ENCODE measurements at places on chromosomes 4 and X.

GRCh38 chr4:181323061-181323460 lies 920.1 kb upstream of the TENM3 start:
- DNase-seq = no peak

GRCh38 chr4:137212601-137213000 lies 319.7 kb downstream of the PCDH18 start:
- no peak for DNase-seq

- DNase-seq = no peak
Measured at GRCh38 chr4:38914854-38915253, 47.2 kb downstream of the FAM114A1 start.

- DNase-seq = no peak
Measured at GRCh38 chr4:81214881-81215868, at the start of gene PRKG2. Gene PRKG2, minus strand, starts transcription at chr4:81215222. Its CDS starts 10,175 bp downstream, at chr4:81205047.

DNA sequence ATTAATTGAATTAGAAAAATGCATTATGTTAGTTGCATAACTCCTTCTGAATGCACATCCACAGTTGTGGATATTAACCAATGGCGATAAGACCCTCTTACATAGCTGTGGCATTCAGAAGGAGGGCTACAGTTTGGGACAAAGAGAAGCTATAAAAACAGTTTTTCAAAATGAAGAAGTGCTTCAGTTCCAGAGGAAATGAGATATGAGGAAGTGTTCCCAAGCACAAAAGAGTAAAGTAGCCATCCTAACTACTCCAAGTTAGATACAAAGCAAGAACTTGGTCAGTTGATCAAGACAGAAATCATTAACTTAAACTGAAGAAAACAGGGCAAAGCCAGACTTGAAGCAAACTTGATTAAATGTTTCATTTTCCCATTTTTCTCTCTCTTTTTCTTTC lies 17.2 kb upstream of the ADGRL3 start:
- DNase-seq = no peak

- no peak for DNase-seq
Measured at GRCh38 chr4:90769251-90769650, 642.1 kb downstream of the CCSER1 start.

DNA sequence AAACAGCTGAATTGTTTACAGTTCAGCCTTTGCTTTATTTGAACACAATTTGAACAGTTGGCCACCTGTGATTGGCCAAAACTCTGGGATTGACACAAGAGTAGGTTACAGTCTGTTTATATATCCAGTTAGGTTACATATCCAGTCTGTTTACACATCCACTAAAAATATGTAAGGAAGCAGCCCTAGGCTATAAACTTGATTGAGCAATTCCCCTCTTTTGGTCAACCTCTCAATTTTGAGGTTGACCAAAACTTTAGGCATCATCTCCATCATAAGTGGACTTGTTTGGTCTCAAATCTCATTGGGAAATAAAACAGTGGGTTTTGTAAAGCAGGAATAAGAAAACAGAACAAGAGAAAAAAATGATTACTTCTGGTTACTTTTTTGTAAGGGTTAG lies 190.8 kb downstream of the SPATA18 start:
- DNase-seq = no peak

- no peak for DNase-seq
Measured at GRCh38 chr4:94216394-94216793, 8.7 kb downstream of the SMARCAD1 start.

GRCh38 chr4:109967798-109968520 lies 55.3 kb downstream of the EGF start:
- DNase-seq = no peak

DNA sequence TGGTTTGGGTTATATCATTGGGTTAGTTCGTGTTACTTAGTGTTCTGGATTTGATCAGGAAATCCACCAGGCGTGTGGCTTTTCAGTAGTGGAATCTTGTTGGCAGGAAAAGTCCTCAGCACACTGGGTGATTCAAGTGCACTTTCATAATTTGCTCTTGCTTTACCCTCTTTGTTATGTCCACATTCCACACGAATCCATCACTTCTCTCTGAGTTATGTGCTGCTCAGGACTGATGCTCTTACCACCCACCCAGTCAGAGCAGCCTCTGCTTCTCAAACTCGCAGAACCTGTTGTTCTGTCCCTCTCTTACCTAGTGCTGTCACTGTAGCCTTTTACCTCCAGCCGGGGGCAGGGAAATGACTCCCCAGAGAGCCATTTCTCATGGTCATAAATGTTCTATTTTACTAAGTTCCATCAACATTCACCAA lies 37.2 kb upstream of the SCRG1 start:
- no peak for DNase-seq

DNA sequence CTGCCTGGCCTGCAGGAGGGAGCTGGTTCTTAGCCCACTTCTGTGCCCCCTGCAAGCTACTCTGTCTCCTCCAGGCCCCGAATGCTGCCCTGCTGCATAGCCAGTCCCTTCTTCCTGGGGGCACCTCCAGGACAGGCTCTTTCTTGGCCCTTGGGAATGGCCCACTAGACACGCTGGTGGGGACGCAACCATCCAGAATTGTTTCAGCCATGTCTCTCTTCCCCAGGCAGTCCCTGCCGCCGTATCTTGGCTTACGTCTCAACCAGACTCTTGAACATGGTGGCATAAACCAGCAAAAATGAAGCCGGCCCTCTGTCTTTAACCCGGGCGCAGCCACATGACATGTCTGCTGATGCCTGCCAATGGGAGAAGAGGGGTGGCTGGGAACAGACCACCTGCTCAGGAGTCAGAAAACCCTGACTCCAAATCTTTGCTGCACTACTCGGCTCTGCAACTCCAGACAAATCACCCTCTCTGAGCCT lies 9.0 kb downstream of the LRPAP1 start:
- no peak for DNase-seq

DNA sequence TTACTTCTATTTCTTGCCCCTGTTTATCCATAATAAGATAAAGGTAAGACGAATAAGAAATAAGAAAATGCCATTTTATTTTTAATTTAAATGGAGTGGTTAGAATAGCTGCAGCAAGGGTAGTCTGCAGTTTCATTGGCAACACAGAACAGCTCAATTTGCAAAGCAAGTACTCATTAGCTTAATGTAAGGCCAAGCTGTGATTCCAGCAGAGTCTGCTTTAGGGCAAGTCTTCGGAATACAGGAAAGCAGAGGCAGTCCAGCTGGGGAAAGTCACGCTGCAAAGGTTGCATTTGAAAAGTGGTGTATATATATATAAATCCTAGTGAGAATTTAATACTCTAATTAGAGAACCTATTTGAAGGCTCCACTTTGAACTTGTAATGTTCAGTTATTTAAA lies 59.0 kb downstream of the ANXA10 start:
- no peak for DNase-seq

DNA sequence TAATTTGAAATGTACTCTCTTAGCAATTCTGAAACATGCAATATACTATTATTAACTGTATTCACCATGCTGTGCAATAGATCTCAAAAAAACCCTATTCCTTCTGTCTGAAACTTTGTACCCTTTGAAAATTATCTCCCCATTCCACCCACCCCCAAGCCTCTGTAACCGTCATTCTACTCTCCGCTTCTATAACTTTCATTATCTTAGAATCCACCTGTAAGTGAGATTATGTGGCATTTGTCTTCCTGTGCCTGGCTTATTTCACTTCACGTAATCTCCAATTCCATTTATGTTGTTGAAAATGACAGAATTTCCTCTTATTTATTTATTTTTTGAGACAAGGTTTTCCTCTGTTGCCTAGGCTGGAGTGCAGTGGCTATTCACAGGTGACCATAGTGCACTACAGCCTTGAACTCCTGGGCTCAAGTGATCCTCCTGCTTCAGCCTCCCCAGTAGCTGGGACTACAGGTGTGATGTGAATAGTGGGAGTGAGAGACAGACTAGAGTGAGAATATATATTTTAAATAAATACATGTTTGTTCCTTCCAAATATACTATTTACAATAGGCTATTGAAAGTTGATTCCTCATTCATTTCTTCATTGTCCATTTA lies 30.5 kb downstream of the VSIG4 start:
- DNase-seq = no peak

GRCh38 chrX:42973321-42973720 lies 195.4 kb upstream of the PPP1R2C start:
- DNase-seq = no peak

DNA sequence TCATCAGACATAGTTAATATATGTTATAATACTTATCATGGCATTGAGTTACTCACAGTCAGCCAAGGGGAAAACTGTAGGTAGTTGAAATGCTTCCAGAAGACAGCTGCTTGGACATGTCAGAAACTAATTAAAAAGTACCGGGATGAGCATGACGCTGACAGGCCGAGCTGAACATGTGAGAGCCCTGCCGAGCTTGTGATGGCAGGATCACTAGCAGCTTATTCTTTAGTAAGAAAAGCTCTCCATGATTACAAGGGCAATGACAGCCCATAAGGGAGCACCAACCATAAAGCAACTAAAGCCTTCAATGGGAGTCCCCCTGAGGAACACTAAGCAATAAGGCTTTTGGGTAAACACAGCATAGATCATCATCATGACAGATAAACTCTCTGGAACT lies 435.6 kb downstream of the TLL1 start:
- no peak for DNase-seq

- no peak for DNase-seq
Measured at GRCh38 chr4:167897116-167897515, 195.2 kb upstream of the ANXA10 start.

- DNase-seq = no peak
Measured at GRCh38 chrX:136021160-136021559, 35.9 kb downstream of the SLC9A6 start.

GRCh38 chr4:142595222-142595871 lies 250.8 kb downstream of the INPP4B start:
- no peak for DNase-seq

DNA sequence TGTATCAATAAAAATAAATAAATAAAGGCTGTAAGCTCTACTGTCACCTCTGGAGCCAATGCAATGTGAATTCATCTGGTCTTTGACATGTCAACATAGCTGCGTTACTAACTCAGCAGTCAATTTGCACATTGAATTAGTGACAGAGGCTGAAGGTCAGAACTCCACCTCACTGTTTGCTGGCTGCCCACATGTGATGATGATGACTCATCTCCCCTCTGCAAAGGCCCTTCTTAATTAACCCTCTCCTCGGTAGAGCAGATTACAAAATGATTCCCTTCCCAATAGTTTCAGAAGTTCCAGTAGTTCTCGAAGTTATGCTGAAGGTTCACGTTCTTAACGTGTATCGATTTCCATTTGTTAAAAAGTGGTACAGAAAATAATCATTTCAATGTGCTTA lies 1626.0 kb upstream of the TENM3 start:
- no peak for DNase-seq

DNA sequence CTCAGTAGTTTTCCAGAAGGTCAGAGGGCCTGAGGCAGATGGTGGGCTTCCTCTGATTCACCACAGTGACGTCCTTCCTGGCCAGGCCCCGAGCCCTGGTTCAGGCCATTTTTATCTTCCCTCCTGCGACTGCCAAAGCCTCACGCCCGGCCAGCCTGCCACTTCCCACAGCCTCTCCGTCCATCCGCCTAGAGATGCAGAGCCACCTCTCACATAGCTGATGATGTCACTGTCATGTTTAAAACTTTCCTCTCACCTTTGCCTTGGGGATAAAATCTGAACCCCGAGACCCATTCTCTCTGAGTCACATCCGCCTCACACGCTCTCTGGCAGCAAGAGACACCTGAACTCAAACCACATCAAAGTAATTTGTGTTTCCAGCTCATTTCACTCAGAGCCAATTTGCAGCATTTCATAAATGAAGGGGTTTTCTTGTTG lies 175.3 kb downstream of the QDPR start:
- DNase-seq = peak; percentile 59

- no peak for DNase-seq
Measured at GRCh38 chrX:17077361-17077760, 130.9 kb downstream of the REPS2 start.

DNA sequence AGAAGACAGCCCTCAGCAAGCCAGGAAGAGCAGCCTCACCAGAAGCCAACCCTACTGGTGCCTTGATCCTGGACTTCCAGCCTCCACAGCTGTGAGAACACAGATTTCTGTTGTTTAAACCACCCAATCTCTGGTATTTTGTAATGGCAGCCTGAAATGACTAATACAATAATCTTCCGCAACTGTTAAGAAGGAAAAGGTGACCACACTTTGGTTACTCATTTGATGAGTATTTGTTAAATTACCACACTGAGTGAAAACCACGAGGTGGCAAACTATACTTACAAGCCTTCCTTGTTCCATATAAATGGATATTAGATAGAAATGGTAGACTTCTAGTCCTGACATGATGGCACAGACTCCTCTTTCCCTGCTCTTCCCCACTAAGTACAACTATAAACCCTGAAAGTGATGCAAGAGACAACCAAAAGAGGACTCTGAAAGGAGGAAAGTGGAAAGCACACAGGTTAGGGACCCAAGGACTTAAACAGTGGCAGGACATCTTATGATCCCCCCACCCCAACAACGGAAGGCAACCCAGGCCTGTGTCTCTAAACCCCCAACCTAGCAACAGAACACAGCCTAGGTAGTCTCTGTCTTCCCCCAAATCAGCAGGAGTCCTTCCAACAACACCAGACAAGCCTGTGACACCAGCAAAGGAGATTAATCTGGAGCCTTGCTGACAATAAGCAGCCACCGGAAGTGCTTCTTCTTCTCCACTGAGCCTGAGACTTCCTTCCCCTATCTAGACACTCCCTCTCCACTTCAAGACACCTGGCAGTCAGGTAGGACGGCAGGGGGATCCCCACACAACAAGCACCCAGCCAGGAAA lies 12.3 kb downstream of the ZNF182 start:
- DNase-seq = no peak

Measured in activated T-helper 1 cell treated with Interleukin-2 at 50 U/mL for 16 hours (primary cell).